NCI-H1092 treated with DMSO at 0.1 percent for 48 hours (cell line): ENCODE measurements at places on chromosomes 1 and 21.

GRCh38 chr1:36822648-36823047 lies 211.7 kb downstream of the GRIK3 start:
- no peak for DNase-seq

DNA sequence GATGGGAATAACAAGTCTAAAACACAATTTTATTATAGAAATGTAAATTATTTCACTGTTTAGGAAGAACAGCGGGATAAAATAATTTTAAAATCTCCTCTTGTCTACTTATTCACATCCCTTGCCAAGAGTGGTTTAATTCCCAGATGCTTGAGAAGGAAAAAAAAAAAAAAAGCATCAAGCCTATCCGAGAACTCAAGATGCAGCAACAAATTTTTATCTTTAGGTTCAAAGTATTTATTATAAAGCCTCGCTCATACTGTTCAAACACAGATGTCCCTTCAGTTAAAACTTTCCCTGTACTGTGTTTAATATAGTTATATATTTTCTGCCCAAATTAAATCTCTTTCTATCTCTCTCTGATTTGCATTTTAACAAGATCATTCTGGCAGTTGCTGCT lies 1615.8 kb downstream of the PLA2G4A start:
- DNase-seq: no peak

DNA sequence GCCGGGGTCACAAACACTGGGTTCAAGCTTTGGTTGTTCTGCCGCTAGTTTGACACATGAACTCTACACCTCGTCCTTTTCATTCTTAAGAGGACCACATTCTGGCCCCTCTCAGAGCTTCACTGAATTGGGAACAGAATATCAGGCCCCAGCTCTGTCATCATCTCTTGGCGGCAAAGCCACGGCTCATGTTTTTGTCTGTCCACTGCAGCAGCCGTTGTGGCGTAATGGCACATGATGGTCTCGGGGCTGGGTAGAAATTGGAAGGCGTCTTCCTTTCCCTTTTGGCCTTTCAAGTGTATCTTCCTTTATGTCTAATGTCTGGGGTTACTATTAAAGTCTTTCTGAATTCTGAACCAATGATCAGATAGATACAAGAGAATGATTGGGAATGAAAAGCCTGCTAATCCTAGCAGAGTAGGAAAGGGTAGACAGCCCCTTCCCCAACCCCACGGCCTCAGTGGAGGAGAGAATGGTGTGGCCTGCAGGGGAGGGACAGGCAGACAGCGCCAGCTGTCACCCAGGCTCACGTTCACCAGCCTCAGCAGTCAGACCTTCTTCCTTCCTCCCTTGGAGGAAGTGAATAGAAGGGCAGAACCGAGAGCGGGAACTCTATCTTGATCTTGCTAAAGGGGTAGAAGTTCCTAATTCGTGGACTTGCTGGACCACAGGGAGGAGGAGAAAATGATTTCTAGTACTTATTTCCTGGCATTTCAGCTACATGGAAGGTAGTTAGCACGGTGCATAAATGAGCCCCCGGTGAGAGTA lies 498.1 kb downstream of the KIF26B start:
- no peak for DNase-seq

GRCh38 chr1:153629971-153630370 lies 1.7 kb downstream of the S100A1 start:
- DNase-seq: no peak

DNA sequence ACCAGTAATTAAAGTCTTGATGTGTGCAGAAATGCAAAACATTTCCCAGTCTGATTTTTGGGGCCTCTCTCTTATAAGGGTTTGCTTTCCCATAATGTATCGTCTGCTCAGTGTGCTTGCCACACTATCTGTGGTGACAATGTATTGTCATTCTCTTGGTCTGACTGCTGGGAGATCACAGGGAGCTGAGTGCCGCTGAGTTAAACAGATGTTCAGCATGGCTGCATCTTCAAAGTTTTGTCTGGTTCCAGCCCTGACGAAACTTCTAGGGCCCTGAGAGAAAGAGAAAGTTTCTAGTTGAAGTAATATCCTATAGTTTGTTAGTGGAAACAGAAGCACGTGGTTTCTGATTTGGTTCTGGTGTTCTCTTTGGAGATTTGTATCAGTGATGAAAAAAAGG lies 42.6 kb downstream of the DNM3 start:
- no peak for DNase-seq

GRCh38 chr1:55055084-55055882 lies 15.9 kb downstream of the PCSK9 start:
- no peak for DNase-seq
